Stimulated activated CD4-positive, alpha-beta T cell treated with anti-CD3 and anti-CD28 coated beads, TNF-alpha, amount 100 ng/mL, for 48 hours (primary cell): ENCODE measurements at places on chromosomes 7 and 10.

DNA sequence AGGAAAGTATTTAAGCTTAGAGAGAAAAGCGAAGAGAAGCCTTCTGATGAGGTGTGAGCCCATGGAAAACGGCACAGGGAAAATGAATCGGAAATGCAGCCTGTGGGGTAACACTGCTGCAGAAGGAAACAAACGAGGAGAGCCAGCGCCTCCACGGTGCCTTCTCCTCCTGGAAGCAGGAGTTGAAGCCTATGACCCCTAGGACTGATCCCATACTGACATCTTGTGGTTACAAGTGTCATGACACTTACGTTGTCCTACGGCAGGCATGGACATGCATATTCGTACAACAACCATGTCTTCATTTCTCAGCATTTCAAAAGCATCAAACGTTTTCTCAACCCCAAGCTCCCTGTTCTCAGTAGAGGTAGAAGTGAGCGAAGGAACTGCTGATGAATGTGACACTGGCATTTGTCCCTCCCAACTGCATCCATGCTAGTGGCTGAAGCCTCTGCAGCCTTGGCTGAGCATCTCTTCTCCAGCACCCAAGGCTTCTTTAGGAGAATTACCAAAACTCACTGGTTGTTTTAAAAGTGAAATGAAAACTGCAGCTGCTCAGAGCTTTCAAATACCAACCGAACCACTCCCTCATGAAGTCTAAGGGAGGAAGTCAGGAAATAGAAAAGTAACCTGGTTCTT is 160.2 kb downstream of the JAZF1 start:
- peak; percentile 6 for DNase-seq

- DNase-seq = no peak
These were observed 175.9 kb downstream of the BAMBI start for GRCh38 chr10:28853195-28853594.

- DNase-seq = no peak
These were observed 20.8 kb downstream of the LOXL4 start for GRCh38 chr10:98246911-98247805.

DNA sequence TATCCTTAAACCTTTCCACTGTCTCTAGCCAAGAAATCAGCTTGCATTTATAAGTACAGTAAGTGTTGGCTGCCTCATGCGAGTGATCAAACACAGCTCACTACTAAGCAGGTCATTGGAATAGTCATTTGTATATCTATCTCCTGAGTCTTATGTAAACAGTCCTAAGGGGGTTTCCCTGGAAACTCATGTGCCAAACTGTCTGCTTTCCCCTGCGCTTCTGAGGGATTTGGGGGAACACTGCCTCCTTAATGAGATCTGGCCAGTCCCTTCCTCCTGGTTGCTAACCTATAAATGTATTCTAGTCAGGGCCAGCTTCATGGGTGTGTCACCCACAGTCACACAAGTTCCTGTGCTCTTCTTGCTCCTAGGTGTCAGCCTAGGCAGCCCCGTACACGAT is 133.1 kb downstream of the CD36 start:
- DNase-seq = no peak

- no peak for DNase-seq
These were observed 35.5 kb downstream of the SVOPL start for GRCh38 chr7:138665669-138666140.

DNA sequence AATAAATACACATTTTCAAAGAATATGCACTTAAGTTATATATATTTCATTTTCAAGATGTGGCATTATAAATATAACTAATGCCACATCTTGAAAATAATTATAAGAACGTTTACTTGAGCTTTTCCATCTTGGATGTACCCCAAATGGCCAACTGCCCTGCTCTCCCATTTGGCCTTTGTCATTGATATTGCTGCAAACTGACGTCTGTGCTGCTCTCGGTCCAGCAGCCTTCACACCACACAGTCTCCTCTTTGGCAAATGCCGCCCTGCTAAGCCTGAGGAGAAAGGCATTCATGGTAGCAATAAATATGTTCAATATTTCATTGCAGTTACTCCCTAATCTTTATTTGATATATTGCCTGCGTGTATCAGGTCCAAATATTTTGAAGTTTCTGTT is 384.6 kb upstream of the ADARB2 start:
- DNase-seq = no peak

DNA sequence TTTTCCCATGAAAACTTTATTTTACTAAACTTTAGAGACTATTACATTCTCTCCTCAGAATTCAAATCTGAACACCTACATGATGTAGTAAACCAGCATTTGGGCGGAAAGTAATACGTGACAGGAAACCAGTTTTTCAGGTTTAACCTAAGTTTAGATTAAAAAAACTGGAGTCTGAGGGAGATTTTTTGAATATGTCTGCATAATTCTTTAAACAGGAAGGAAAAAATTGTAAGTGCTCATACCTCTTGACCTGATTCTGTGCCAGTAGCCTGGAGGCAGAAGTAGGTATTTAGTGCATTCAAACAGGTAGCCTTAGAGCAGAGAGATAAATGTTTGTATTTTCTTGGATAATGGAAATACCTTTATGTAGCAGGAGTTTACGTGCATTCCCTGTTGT is 224.3 kb downstream of the MDFIC start:
- DNase-seq = no peak

GRCh38 chr7:54394834-54395233 is 147.3 kb upstream of the VSTM2A start:
- no peak for DNase-seq

GRCh38 chr7:80453699-80454340 is 58.0 kb downstream of the GNAT3 start:
- DNase-seq = no peak

GRCh38 chr7:33979807-33980355 is 74.5 kb downstream of the BMPER start:
- DNase-seq = no peak

DNA sequence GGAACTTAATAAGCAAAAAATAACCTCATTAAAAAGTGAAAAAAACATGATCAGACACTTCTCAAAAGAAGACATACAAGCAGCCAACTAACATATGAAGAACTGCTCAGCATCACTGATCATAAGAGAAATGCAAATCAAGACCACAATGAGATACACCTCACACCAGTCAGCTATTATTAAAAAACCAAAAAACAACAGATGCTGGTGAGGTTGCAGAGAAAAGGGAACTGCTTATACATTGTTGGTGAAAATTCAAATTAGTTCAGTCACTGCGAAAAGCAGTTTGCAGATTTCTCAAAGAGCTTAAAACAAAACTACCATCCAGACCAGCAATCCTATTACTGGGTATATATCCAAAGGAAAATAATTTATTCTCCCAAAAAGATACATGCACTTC is 513.3 kb downstream of the MDFIC start:
- DNase-seq = no peak

- DNase-seq = no peak
These were observed 831 bp downstream of the CCDC7 start for GRCh38 chr10:32446536-32447406.
